Occipital lobe (tissue), 3 donors: ENCODE measurements at places on chromosomes 3 and 15. TPM values are rescaled to one million over a fixed set of nuclear protein-coding genes. Genes with fewer than 3 reads are reported as not detected.

ACSBG1 gene
- total RNA-seq, result 5.0 TPM

PLSCR2 gene
- total RNA-seq, result not detected

C3orf85 gene
- total RNA-seq, result not detected

PPP1R14D gene
- not detected for total RNA-seq

SYNM gene
- total RNA-seq, result 6.6 TPM

PRICKLE2 gene
- total RNA-seq, result 87.5 TPM

SI gene
- total RNA-seq, result not detected

SLC2A2 gene
- total RNA-seq, result not detected

CGGBP1 gene
- 158 TPM for total RNA-seq

GADL1 gene
- 0.47 TPM for total RNA-seq

CCDC191 gene
- 6.6 TPM for total RNA-seq
